MCF 10A (cell line): ENCODE measurements at places on chromosomes 2 and 18. TPM values are rescaled to one million over a fixed set of nuclear protein-coding genes. Genes with fewer than 3 reads are reported as not detected.

DNA sequence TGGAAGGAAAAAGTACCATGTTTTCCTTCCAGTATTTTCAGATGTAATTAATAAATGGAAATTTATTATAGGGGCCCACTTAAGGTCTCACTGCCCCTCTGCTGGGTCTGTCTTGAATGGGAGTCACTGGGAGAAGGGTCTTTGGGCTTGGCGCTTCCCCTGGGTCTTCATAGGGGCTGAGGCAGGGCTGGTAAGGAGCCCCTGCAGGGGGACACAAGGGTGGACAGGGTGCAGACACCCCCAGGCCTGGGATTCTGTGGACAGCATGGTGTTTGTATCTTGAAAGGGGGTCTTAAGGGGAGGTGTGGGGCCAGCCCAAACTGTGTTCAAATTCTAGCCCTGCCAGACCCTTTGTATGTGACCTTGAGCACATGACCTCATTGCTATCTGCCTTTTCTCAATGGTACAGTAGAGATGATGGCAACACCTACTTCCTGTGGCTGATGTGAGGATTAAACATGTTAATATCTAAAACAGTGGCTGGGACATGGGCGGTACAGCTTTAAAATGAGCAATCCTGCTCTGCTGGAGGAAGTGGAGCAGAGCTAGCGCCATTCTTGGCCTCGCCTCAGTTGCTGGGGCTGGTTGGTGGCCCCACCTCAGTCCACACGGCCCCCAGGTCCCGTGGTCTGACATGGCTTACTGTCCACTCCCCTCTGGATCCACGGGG, 71.6 kb downstream of the GNAL start:
- no peak for DNase-seq

DNA sequence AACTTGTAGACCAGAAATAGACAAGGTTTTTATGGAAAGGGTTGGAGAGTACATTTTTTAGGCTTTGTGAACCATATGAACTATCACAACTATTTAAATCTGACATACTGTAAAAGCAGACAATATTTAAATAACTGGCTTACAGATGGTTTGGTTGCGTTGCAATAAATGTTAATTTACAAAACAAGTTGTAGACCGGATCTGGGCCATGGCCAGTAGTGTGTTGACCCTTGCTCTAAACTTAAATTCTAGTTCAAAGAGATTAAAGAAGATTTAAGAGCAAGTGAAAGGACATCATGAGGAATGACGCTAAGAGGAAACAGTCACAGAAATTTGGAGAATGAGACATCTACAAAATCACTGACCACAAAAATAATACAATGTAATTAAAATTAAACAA, 652.7 kb downstream of the DCDC2C start:
- no peak for DNase-seq

The DOK6 gene
- total RNA-seq = not detected in 2 replicates

The RAX gene
- total RNA-seq = not detected in 2 replicates
